ENCODE measurements at places on chromosomes 6 and 20.

- DNase-seq, result no peak
These were observed 10.8 kb downstream of the SGK1 start for GRCh38 chr6:134307075-134307474.

- DNase-seq, result peak; percentile 71
These were observed 129.7 kb upstream of the FAM184A start for GRCh38 chr6:119207971-119208725.

DNA sequence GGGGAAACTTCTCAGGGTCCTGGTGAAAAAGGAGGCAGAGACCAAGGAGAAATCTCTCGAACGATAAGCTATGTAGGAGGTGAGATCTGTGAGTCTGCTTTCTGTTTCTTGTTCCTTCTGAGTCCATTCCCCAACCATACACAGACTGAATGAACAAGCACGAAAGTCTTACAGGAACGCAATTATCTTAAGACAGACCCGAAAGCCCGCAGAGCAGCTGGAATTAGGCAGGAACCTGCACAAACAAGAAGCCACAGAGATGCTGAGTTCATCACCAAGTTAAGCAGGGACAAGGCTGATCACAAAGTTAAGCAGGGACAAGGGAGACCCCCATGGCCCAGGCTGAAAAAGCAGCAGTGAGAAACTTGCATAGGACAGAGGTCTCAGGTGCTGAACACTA lies 21.4 kb upstream of the NELFCD start:
- no peak for DNase-seq

DNA sequence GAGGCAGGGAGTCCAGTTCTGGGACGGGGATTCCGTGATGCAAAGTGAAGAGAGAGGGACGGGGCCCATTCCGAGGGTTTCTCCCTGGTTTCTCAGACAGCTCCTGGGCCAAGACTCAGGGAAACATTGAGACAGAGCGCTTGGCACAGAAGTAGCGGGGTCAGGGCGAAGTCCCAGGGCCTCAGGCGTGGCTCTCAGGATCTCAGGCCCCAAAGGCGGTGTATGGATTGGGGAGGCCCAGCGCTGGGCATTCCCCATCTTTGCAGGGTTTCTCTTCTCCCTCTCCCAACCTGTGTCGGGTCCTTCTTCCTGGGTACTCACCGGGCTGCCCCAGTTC lies 35.9 kb upstream of the HLA-G start:
- DNase-seq, result no peak

DNA sequence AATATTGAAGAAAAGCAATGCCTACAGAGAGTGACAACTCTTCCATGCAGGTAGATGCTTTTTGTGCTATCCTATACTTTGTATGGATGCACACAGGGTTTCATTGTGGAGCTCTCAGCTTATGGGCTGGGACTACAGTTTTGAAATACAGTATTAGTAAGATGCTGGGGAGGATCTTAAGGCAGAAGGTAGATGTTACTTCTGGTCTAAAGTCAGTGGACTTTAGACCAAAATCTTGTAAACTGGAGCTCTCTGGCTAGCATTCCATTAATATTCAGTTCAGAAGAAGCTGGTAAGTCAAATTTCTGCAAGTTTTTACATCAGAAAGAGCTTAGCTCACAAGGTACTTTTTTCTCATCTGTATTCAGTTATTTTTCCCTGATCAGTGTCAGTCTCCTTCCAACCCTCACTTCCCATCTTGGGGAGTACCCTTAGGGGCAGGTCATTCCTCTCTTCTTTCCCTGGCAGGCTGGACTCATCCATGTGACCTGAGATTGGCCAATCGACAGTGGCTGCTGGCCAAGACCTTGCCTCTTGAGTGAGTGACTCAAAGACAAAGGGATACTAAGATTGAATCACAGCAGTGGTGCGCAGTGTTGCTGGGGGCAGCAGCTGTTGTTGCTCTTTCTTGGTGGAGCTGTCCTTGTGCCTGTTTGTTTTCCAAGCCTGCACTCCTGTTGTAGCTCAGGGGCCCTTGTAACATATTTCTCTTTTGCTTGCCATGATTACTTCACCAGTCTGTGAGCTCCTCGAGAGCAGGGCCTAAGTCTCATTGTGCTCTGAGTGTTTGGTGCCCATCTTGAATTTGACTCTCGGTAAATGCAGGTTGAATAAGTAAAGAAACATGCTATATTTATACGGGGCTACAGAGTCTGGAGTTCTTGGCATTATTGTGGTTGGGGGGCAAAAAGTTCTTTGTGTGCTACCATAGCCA lies 2.8 kb upstream of the PHF20 start:
- DNase-seq, result peak; percentile 95

DNA sequence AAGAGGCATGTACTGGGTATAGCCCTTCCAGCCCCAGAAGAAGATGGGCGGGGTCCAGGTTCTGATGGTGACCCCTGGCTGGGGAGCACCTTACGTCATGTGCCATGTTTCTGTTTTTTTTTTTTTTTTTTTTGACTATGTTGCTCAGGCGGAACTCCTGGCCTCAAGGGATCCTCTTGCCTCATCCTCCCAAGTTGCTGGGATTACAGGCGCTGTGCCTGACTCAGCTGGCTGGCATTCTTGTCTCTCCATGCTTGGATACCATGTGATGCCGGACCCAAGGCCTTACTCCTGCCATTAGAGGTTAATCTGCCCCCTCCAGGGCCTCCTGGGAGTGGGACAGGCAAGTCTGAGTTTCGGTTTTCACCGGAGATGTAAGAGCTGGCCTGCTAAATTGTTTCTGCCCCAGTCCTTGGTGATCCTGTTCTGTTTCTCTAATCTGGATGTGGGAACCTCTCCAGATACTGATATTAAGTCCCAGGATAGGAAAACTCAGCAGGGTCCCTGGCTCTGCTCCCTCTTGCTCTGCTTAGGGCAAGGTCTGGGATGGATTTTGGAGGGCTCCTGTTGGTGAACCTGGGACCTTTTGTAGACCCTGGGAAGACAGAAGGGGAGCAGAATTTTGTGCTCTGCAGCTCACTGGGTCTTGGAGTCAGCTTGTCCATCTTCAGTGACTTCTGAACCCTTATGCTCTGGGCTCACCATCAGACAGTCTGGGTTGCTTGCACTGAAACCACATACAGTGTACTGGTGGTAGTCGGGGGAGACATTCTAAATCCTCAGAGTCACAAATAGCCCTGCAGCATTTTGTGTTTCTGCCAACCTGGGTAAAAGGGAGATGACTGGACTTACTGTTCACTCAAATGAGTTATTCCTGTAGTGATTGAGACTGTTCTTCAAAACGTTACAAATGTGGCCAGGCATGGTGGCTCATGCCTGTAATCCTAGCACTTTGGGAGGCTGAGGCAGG lies 45.1 kb downstream of the PTK7 start:
- peak; percentile 98 for DNase-seq

GRCh38 chr20:18233408-18233943 lies 54.9 kb upstream of the ZNF133 start:
- no peak for DNase-seq

GRCh38 chr6:80094017-80094416 lies 12.5 kb upstream of the BCKDHB start:
- DNase-seq, result peak; percentile 11

DNA sequence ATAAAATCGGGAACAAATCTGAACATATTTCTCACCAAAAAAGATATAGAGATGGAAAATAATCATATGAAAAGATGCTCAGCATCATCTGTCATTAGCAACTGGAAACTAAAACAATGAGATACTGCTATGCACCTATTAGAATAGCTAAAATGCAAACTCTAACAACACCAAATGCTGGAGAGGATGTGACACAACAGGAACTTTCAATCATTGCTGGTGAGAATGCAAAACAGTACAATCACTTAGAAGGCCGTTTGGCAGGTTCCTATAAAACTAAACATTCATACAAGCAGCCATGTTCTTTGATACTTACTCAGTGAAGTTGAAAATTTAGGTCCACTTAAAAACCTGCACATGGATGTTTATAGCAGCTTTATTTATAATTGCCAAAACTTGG lies 67.0 kb downstream of the FAM50B start:
- DNase-seq, result no peak

- DNase-seq, result peak; percentile 69
These were observed 251.3 kb upstream of the PRND start for GRCh38 chr20:4470375-4470774.

- DNase-seq, result no peak
These were observed 5.1 kb downstream of the SPINT3 start for GRCh38 chr20:45510242-45510862.

- peak; percentile 14 for DNase-seq
These were observed 49.7 kb downstream of the TP53INP2 start for GRCh38 chr20:34753706-34754461.

- peak; percentile 35 for DNase-seq
These were observed 2.1 kb downstream of the GOPC start for GRCh38 chr6:117600008-117600743.

- no peak for DNase-seq
These were observed 48.6 kb downstream of the CHMP4B start for GRCh38 chr20:33859751-33860150.

DNA sequence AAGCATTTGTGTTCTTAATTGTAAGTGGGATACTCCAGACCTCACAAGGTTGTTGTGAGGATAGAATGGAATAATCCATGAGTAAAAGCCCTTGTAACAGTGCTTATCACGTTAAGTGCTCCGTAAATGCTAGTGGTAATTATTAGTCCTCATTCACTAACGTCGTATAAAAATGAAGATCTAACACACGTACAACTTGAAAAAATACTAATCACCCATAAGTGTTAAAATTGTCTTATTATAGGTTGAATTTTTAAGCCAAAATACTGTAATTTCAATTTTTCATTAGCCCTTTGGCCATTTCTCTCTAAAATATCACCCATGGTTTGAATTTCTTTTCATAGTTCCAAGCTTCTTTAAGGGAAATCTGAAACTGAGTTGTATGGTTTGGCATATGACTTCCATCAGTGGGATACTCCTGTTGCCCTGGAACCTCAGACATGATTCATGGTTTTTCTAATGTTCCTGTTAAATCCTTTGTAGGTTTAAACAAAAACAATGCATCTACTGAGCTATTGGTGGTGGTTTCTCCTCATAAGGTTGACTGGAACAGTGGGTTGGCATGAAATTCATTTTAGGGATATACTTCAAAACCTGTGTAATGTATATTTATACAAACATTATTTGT lies 19.1 kb downstream of the XRN2 start:
- DNase-seq, result peak; percentile 24

- DNase-seq, result no peak
These were observed 85.1 kb upstream of the PTPN1 start for GRCh38 chr20:50425076-50425475.

GRCh38 chr20:676967-677366 lies 1.4 kb upstream of the SCRT2 start:
- no peak for DNase-seq

DNA sequence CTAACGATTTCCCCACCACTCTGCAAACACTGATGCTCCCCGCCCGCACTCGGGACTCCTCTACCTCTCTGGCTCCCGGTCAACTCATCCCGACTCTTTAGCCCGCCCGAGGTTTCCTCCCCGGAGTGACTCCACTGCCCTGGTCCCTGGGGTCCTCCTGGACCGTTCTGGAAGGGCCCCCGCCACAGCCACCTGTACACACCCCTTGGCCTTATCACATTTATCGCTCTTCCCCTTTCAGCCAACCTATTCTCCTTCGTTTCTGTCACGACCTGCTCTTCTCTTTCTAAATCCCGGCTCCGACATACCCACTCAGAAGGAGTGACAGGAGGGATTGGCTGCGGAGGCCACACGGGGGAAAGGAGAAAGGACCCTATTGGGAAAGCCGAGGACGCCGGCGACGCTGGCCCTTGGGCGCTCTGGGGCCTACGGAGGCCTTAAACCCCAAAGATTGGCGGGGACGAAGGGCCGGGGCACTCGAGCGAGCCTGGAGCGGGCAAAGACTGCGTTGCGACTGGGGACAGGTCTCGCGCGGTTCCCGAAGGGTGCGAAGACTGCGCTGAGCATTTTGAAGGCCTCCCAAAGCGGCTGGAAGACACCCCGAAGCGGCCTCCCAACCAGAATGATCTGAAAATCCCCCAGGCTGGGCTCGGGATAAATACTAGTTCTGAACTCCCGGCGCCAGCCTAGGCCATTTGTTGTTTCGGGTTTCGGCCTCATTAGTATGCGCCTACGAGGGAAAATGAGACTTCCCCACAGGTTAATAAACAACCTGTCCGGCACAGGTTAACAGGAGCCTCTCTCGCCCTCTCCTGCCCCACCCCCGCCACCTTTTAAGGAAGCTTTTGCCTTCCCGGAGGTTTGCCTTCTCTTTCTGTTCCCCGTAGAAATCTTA lies 9.2 kb downstream of the SIM1 start:
- no peak for DNase-seq

- no peak for DNase-seq
These were observed 27.8 kb downstream of the BAK1 start for GRCh38 chr6:33552252-33552651.

GRCh38 chr20:36527331-36528125 lies 13.8 kb upstream of the MYL9 start:
- peak; percentile 42 for DNase-seq

- no peak for DNase-seq
These were observed 49.1 kb downstream of the DAAM2 start for GRCh38 chr6:39841291-39841690.

GRCh38 chr6:33843131-33844121 lies 39.6 kb upstream of the MLN start:
- DNase-seq, result no peak

DNA sequence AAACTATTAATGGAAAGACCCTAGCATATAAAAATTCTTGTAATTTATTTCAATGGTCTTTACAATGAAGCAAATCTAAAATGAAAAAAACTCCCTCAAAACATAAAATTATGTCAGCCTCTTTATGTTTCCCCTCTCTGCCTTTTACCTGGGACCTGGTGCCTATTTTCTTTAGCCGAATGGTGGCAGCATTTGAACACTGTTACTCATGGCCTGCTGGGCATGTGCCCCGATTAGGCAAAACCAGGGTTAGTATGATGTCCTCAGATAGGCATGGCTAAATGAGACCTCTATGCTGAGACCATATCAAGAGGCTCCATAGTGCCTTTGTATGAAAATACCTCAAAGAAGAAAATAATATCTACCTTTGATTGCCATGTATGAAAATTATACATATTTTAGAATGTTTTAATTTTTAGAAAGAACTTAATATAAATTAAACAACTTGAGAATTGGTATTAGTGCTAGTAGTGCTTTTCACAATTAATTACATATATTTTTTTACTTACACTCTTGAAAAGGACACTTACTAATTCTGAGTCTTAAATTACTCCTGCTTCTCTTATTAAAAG lies 22.5 kb upstream of the C6orf58 start:
- DNase-seq, result peak; percentile 40

DNA sequence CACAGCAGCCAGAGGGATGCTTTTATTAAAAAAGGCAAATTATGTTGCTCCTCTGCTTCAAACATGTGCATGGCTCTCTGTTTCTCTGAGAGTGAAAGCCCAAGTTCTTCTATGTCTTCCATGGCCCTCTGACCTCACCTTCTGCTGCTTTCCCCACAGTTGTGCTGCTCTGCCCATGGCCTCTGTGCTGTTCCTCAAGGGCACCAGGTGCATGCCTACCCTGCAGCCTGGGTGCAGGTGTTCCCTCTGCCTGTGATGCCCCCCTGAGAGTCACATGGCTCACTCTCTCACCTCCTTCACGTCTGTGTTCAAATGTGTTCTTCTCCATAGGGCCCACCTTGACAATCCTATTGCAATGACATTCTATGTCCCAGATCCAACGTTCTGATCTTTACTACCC lies 477.0 kb upstream of the CHD6 start:
- DNase-seq, result no peak

- DNase-seq, result peak; percentile 84
These were observed 9.9 kb upstream of the SLC17A3 start for GRCh38 chr6:25883991-25884390.
